ENCODE measurements at places on chromosomes 2 and 18.

- DNase-seq = peak; percentile 66
These were observed 65.2 kb upstream of the FIGN start for GRCh38 chr2:163800951-163801381.

GRCh38 chr2:48910961-48911360 is 155.4 kb upstream of the LHCGR start:
- DNase-seq = no peak

- DNase-seq = no peak
These were observed 36.2 kb upstream of the YES1 start for GRCh38 chr18:848062-848861.

DNA sequence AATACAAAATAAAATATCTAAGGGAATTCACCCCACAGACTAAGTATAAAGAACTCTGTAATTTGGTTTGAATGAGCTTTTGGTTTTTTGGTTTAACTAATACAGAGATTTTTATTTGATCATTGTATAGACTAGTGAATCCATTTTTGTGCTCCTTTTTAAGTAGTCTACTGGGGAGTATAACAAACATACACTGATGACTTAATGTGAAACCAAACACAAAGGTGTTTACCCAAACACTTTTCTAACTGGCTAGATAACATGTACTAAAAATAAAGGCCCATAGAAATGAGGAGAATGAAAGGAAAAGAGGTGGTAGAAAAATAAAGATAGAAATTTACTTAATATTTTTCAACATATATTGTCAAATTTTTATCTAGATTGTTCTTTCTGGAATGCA is 146.0 kb downstream of the NRXN1 start:
- no peak for DNase-seq

DNA sequence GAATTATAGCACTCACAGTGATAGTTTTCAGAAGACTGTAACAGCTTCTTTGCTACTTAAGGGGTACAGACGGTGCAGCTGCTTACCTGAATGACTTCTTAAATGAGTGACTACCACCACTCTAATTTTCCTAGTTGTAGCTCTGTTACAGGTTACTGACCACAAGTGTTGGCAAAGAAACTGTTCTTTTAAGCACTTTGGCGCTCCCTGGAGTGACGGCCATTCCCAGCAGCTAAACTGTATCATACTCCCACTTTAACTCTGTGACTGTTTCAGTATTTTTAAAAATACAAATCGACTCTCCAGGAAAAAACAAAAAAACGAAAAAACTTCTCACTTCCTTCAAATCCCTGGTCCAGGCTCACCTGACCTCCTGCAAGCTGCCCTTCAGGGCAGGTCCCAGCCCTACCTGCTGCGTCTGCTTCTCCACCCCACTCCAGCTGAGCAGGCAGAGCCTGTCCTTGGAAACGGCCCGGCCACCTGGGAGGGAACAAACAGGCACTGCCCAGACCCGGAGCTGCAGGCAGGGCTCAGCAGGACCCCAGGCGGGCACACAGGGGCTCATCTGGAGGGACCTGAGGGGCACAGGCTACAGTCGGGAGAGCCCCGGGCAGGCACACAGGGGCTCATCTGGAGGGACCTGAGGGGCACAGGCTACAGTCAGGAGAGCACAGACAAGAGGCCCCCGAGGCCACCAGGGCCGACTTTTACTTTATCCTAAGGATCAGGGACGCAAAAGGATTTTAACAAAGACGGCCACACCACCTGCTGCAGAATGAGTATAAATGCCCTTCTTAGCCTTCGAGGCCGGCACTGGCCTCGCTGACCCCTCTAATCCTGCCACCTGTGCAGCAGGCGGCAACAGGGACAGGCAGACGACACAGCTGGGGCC is 24.5 kb downstream of the SLC66A2 start:
- no peak for DNase-seq

DNA sequence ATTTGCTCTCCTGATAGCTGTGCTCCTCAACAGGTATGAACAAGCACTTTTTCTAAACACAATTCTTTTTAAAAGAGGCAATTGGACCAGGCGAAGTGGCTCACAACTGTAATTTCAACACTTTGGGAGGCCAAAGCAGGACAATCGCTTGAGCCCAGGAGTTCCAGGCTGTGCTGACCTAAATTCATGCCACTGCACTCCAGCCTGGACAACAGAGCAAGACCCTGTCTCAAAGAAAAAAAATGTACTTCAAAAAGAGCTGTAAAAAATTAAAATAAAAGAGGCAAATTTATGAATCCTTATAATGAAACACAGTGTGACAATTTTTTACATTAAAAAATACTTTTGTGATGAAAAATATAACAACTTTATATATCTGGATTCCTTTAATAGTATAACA is 1.8 kb upstream of the FAM124B start:
- no peak for DNase-seq

DNA sequence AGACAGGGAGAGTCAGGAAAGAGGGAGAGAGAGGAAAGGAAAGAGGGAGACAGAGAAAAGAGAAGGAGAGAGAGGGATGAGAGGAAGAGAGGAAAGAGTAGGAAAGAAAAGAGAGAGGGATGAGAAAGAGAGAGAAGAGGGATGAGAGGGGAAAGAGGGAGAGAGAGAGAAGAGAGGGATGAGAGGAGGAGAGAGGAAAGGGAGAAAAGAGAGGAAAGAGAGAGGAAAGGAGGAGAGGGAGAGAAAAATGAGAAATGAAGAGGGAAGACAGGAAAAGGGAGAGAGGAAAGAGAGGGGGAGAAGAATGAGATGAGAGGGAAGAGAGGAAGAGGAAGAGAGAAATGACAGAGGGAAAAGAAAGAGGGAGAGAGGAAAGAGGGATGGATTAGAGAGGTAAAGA is 207.0 kb upstream of the SKOR2 start:
- no peak for DNase-seq

DNA sequence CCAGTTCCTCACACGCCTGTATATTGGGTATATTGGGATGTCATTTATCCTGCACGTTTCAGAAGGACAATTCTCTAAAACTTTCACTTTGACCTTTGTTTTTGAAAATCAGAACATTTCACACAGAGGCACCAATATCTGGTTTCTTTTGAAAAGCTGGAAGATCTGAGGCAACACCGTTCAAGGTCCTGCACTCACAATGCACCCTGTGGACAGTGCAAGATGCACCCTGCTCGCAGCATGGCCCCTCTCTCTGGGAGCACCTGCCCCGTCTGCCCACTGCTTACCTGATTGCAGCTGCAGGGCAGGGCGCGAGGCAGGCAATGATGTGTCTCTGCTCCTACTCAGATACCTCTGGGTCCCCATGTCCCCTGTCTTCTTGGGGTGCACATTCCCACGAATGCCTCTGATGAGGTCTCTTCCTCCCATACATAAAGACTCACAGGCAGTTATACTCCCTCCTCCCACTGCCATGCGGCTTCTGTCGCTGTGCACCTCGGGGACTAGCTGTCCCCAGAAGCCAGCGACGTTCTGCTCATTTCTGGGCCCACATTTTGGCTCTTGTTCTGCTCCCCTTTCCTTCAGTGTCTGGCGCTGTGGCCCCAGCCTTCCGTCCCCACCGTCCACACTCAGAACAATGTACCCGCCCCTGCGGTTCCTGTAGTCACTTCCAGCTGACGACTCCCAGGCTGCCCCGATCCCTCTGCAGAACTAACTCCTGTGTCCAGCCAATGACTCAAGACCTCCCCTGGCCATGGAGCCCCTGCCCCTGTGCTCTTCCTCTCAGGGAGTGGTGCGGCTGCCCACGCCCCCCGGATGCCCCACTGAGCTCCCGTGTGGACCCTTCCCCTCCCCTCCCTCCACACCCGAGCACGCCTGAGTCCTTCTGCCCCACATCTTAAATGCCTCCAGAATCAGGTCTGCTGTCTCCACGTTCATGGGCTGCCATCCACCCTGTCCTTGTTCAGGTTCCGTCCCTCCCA is at the start of gene OR6B3:
TSS of gene OR6B3 (minus strand) at position 349 of the 983 bp plus-strand sequence.
- DNase-seq = no peak

- no peak for DNase-seq
These were observed 73.1 kb upstream of the RBMS1 start for GRCh38 chr2:160566717-160567116.

- no peak for DNase-seq
These were observed 7.4 kb downstream of the TWIST2 start for GRCh38 chr2:238855299-238855698.

- peak; percentile 68 for DNase-seq
These were observed 1.3 kb downstream of the LAPTM4A start for GRCh38 chr2:20050104-20050645.

DNA sequence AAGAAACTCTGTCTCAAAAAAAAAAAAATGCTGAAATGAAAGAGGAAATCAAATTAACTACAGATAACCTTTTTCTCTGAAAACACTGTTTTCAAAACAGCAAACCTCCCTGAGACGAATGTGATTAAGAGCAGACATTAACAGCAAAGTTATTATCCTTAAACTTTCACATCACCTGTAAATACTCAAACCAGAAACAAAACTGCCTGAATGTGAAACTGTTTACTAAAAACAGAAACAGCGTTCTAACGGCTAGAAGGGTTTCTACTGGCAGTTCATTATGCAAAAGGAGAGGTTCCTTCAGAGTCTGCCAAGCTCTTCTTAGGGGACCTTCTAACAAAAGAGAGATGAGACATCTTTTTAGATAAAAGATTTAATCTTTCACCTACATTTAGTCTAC is 45.9 kb downstream of the PNO1 start:
- DNase-seq = no peak

GRCh38 chr2:38113051-38113450 is 37.1 kb upstream of the CYP1B1 start:
- no peak for DNase-seq

DNA sequence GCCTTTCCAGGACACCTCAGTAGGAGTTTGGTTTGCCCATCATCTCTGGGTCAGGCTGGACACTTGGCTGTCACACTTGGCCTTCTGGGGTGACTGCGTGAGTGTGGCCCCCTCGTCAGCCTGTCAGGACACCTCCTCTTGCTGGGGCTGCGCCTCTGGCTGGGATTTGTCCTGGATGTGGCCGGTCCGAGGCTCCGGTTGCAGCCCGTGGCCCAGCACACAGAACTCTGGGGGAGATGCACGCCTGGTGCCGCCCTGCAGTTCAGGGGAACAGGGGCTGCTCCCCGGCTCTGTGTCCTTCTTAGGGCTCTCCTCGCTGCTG is 9.6 kb downstream of the PCARE start:
- no peak for DNase-seq

DNA sequence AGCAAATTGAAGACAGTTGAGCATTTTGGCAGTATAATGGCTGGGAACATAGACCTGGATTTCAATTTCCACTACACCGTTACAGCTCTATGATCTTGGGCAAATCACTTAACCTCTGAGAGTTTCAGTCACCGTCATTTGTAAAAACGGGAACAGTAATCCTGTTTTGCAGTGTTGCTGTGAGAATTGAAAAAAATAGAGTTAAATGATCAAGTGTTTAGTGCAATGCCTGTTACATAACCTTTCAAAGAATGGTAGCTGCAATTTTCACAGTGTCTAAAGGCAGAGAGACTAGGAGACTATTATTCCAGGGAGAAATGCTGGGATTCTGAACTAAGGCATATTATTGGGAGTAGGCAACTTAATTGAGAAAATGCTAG is 2.0 kb downstream of the AGPS start:
- DNase-seq = no peak

GRCh38 chr2:225040142-225040541 is 2.1 kb downstream of the DOCK10 start:
- DNase-seq = no peak

GRCh38 chr2:37766106-37766505 is 94.7 kb upstream of the CDC42EP3 start:
- no peak for DNase-seq

- DNase-seq = peak; percentile 14
These were observed 25.0 kb downstream of the MC4R start for GRCh38 chr18:60347526-60348045.

- no peak for DNase-seq
These were observed 107.4 kb downstream of the PXDN start for GRCh38 chr2:1636791-1637415.

DNA sequence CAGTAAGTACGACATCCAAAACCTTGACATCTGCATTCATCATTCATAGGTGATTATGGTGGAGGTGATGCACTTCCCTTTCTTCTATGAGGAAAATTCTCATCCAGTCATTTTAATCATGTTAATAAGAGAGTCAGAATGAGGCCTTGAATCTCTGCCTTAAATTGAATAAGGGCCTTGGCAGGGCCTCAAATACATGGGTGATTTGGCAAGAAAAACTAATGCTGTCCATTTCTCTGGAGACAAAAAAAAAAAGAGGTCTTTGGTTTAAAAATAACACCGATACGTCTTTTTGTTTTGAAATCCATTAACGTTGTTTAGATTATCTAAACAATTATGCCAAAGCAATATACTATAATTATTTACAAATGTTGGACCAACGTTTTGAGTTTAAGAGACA is 8.1 kb downstream of the COLEC12 start:
- no peak for DNase-seq

- DNase-seq = no peak
These were observed 112.5 kb downstream of the MREG start for GRCh38 chr2:215900843-215901242.

GRCh38 chr18:38752430-38752829 is 1186.8 kb upstream of the CELF4 start:
- no peak for DNase-seq

DNA sequence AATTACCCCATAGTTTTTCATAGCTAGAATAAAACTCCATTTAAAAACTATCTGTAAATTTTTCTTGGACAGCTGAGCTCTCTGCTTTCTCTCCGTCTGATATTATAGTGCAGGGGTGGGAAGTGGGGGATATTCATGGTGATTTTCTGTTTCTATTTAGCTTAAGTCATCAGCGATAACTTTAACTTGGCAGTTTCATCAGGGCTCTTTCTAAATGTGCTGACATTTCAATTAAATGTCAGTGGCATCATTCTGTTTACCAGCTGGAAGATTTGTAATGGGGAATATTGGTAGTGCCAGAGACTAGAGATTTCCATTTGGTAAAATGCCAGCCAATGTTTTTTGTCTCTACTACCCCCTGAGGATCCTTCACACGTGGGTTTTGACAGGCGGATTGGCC is 53.5 kb upstream of the CAPN13 start:
- no peak for DNase-seq

DNA sequence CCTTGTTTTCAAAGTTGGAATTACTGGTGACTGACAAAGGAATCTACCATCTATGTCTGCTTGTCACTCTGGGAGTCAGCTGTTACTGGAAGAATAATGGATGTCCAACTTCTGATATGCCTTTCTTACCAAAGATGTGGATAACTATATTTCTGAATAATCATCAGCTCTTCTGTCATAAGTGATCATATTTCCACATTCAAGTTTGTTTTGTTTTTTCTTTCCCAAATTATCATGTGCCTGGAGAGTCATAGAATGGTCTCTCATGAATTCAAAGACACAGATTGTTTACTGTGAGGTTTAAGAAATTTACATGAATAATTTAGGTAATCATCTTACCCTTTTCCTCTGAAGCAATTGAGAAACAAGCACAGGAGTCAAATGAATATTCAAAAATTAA is 986.7 kb upstream of the CDH2 start:
- no peak for DNase-seq

GRCh38 chr2:144086965-144087364 is 433.0 kb downstream of the ZEB2 start:
- DNase-seq = peak; percentile 39

DNA sequence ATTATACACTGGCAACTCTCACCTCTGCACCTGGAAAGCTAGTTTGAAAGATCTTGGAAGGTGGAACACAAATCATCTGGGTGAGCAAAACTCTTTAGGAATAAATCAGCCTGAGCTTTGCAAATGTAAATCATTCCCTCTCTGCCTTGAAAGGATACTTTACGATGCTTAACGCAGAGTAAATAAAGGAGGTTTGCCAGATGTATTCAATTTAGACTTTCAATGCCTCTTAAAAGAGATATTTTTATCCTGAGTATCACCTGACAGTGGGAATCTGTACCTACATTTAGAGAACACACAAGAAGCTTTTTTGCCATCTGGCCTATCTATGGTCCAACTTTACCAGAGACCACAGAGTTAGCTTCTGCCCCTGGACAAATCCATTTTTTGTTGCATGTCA is 983.2 kb upstream of the CDH2 start:
- DNase-seq = no peak

Measured in astrocyte of the spinal cord (primary cell).